RWPE1 (cell line): ENCODE measurements at places on chromosomes 6 and 20.

- peak; percentile 9 for DNase-seq
These were observed 38.2 kb downstream of the NOX3 start for GRCh38 chr6:155417454-155417853.

DNA sequence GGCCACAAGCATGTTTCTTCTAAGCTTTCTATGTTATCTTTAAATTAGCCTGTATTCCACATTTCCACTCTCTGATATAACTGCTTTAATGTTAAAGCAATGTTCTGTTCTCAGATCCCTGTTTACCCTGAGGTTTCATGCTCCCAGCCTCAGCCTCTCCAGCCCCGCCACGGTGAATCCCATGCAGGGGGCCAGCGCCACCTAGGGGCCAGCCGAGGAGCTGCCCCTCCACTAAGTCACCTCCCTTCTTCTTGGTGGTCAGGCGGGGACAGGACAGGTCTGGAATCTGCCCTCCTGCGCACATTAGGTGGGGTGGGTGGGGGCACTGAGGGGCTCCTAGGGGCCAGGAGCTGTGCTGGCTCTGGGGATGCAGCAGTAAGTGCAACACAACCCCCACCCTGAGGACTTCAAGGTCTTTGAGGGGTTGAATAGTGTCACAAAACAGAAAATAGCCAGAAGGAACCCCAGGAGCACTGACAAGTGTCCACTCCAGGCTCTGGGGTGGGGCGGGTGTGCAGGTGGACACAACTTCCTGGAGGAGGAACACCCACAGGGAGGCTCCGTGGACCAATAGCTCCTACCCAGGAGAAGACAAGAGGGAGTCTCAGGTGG, 61.6 kb downstream of the RAB44 start:
- peak; percentile 88 for DNase-seq

- DNase-seq: no peak
These were observed 181.2 kb upstream of the JAG1 start for GRCh38 chr20:10854976-10855375.

DNA sequence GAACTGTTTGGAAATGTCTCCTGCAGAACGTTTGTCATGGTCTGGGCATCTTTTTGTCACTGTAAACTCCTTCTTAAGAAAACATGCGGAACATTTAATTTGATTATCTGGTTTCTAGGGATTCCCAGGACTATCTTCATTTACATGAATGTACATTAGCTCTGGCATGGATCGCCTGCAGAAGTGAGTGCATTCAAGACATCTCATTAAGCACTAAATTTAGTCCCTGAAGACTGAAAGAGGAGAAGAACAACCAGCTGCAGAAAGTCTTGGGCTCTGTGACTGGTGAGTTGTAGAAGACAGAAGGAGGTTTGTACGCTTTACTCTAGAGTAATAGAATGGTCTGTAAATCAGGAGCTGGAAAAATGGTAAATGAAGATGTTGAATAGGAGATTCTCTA, 540.7 kb downstream of the BCKDHB start:
- no peak for DNase-seq

DNA sequence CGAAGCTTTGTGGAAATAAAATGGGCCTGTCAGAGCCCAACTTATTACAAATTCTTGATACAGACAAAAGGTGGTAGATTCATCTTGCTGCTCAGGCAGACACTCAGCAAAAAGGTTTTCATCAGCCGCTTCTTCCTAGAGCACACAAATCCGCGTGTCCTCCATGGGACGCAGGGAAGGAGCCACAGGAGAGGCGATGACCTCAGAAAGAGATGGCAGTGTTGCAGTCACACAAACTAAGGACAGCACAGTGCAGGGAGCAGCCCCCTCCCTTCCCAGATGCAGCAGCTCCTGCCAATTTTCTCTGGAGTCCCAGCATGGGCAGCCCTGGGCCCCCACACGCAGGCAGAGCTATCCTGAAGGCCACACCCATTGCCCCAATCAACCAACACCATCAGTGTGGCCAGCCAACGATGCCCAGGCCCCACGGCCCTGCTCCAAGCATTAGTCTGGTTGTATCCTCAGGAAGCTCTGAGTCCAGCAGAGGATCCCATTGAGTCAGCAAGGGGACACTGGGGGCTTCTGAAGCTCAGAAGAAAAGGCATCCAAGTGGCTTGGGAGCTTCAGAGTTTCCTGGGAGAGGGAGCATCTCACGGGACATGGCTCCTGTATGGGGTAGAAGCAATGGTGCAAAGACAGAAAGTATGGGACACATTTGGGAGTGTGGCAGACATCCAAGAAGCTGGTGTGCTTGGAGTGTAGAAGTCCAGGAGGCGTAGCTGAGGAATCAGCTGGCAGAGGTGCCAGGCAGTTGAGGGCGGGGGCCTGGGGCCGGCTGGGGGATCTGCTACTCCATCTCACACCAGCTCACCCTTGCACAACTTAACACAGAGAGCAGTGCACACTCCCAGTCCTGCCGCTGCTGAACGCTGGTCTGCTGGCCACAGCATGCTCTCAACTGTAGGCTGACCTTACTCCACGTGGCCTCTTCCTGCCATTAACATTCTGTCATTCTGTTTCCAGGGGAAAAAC, 142.1 kb upstream of the CST7 start:
- DNase-seq: no peak
